HS-27A (cell line): ENCODE measurements at places on chromosomes 2 and 18.

GRCh38 chr18:79756826-79757225, 40.9 kb upstream of the KCNG2 start:
- no peak for DNase-seq

GRCh38 chr2:15944325-15945017, 4.1 kb downstream of the MYCN start:
- DNase-seq: no peak

DNA sequence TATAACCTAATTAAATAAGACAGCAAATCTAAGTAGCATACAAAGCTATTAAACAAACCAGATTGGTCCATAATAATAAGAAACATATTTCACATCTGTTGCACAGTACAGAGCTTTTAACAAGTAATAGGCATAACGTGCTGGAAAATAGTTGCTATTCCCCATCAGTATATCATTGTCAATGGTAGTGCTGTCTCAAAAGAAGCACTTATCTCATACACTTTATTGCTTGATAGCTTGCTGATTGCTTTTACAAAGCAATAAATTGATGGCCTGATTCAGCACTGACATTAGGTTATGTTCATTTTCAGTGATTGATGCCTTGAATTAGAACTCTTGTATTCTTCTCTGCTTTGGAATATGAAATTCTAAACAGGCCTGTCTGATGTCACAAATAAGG, 641.7 kb downstream of the CBLN2 start:
- DNase-seq: no peak

- DNase-seq: no peak
These were observed 17.2 kb downstream of the EIF4E2 start for GRCh38 chr2:232567721-232568120.

DNA sequence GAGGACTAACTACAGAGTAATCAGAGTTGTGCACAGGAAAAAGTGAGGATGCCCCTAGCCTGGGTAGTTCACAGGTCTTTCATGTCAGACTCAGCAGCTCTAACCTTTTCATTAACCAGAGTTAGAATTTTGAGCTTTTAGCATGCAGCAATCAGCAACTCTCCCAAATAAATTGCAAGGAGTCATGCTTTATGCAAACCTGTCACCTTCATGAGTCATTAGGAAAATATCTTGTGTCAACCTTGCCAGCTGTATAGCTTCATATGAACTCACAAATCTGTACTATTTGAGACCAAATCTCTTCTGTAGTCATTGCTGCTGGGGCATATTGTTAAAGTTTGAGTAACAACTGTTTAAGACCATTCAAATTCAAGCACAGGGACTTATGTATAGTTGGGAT, 382.3 kb upstream of the NT5C1B start:
- no peak for DNase-seq

GRCh38 chr2:136126421-136126926, 8.5 kb upstream of the CXCR4 start:
- DNase-seq: no peak

GRCh38 chr2:40957508-40957907, 505.6 kb upstream of the SLC8A1 start:
- DNase-seq: peak; percentile 19

- no peak for DNase-seq
These were observed 75.3 kb downstream of the COLEC12 start for GRCh38 chr18:425106-425745.

- DNase-seq: no peak
These were observed 14.8 kb downstream of the PIK3C3 start for GRCh38 chr18:41969881-41970280.

- no peak for DNase-seq
These were observed 120.8 kb upstream of the ODC1 start for GRCh38 chr2:10568736-10569432.

GRCh38 chr18:36862182-36862581, 33.3 kb downstream of the KIAA1328 start:
- no peak for DNase-seq

- DNase-seq: peak; percentile 49
These were observed 147.3 kb downstream of the RDH14 start for GRCh38 chr2:18412980-18413675.

GRCh38 chr2:170929686-170930050, 615 bp downstream of the GORASP2 start:
- DNase-seq: no peak

DNA sequence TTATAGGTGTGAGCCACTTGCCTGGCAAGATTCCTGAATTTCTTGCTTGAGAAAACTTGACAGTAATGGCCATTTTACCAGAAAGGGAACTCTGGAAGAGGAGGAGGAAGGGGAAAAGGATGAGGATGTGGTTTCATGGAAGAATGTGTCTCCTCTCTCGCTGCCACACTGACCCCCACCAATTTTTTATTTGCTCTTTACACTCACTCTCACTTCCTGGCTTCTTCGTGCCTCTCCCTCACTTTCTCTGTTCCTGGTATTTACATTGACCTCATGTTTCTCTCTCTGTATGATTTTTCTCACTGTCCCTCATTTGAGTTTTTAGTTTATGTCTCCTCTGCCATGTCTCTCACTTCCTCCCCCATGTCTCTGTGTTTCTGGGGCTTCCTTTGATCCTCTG, 134.5 kb upstream of the CAB39 start:
- DNase-seq: no peak

DNA sequence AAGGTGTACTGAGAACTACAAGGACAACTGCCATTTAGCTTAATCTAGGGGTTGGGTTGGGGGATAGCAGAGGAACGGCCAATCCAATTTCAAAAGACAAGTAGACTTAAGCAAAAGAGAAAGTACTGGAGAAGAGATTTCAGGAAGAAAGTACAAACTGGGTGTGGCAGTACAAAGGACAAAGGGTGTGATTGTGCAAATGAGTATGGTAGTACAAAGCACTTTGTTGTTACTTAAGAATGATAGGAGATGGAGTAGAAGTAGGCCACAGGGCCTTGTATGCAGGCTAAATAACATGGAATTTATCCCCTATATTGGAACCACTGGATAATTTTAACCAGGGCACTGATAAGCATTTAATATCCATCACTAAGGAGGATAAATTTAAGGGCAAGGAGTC, 4.7 kb upstream of the ORC2 start:
- DNase-seq: no peak

DNA sequence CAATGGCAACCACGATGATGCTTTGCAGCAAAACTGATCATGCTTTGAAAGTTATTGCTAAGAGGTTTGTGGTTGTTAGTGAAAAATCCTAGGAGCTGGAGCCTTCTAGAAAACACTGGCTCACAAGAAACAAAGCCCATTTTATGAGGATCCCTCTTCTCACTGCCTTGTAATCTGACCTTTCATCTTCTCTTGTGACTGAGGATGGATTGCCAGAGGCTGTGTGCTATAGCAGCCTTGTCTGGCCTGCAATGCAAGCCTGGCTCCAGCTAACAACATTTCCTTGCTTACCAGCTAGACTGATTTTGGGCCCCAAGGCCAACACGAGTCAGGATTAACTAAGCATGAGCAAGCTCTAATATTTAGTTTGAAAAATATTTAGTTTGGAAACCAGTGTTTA, 13.1 kb downstream of the PIEZO2 start:
- DNase-seq: no peak

DNA sequence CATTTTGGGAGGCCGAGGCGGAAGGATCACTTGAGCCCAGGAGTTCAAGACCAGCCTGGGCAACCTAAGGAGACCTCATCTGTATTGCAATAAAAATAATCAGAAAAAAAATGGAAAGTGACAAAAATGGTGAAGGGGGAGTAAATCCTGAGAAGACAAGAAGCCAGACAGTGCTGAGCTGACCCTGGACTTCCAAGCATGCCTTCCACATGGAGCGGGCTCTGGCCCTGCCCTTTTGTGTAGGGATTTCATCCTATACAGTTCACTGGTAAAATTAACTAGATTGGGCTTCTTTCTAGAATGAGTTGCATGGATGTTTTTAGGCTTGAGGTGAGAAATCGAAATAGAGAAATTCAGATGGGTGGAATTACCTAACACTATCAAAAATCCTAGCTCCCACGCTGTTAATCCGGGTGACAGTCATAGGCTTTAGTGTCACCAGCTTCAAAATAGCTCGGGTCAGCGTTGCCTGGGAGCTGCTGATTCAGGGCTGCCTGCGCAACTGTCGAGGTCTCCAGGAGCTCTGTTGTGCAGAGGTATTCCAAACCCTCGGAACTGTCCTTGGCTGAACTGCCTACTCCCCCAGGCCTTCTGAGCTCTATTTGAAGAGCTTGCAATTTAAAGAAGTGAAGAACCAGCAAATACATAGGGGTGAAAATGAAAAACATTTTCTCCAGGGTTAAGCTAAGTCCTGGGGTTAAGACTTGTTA, 21.5 kb upstream of the ZNF532 start:
- DNase-seq: no peak

DNA sequence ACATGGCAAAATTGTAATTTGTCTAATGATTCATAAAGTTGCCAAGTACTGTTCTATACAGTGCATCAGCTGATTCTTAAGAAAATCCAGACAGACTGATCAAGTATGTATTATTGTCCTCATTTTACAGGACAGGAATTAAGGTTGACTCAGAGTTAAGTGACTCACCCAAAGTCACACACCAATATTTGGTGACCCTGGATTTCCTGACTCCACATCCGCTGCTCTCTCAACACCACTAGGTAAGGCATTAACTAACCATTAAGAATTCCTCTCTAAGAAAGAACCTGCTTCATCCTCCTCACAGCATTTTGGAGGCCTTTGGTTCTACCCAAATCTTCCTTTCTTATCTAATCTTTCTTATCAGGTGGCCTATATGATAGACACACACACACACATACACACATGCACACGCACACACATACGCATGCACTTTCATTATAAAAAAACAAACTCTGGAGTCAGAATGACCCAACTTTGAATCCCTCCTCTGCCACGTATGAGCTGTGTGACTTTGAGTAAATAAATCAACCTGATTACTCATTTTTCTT, 150.8 kb downstream of the ANKRD44 start:
- DNase-seq: peak; percentile 57

- no peak for DNase-seq
These were observed 248.9 kb downstream of the ANAPC1 start for GRCh38 chr2:111634995-111635538.

DNA sequence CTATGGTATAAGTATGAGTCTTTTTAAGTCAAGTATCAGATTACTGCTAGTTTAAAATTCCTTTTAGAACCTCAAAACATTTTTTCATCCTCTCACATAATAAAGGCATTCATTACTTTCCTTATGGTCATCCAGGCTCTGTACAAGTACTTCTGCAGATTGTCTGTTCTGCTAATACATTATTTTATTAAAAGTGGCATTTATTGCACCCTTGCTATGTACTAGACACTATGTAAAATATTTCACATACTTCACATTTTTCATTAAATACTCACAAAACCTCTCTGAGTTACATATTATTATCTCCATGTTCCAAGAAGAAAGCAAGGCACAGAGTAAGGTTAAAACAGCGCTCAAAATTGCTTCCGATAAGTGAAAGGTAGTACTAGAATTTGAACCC, 84.1 kb downstream of the RAPH1 start:
- DNase-seq: peak; percentile 4

DNA sequence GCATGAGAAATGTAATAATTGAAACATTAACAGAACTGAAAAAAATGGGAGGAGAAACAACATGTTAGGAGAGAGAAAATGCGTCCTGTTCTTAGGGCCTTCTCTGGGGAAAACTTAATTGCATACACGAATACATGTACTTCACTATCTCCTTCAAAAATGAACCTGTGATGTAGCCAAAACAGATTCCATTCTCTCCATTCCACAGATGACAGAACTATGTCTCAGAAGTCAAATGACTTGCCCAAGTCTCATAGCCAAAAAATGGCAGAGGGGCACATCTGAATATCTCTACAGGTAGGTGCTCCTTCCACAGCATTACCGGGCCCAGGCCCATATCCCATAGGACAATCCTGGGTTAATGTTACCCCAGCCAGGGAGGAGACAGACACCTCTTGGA, 3.9 kb upstream of the DCTN1 start:
- DNase-seq: no peak
